ENCODE measurements at places on chromosomes 2 and 18.

GRCh38 chr2:197707316-197708213, 2.4 kb downstream of the MARS2 start:
- peak; percentile 25 for DNase-seq

DNA sequence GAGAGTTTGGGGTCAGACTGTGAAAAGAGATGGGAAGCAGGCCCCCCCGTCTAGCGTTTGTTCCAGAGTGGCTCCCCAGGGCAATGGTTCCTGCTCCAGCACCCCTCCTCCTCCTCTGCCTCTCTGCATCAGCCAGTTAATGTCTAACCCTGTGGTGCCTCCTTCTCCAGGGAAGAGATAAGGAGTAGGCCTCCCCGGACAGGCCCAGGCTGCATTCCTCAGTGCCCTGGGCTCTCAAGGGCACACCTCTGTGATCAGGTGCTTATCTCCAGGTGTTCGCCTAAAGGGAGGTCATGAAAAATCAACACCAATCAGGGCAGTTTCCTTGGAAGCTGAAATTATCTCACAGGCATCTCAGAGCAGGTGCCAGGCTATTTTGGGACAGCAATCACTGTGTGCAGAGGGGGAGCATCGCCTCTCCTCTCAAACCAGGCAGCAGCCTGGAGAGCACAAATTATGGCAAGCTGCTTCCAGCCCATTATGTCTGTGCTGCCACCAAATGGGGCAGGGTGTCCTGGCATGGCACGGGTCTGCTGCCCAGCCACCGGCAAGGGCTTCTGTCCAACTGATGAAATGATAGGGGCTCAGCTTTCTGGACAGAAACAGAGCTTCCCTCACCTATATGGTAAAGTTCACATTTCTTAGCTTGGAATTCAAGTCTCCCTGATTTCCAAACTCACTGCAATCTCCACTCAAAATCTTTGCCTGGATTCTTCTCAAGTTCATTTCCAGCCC, 255.8 kb upstream of the SLC14A2 start:
- no peak for DNase-seq

GRCh38 chr2:75292826-75293225, 93.5 kb upstream of the TACR1 start:
- DNase-seq = no peak

DNA sequence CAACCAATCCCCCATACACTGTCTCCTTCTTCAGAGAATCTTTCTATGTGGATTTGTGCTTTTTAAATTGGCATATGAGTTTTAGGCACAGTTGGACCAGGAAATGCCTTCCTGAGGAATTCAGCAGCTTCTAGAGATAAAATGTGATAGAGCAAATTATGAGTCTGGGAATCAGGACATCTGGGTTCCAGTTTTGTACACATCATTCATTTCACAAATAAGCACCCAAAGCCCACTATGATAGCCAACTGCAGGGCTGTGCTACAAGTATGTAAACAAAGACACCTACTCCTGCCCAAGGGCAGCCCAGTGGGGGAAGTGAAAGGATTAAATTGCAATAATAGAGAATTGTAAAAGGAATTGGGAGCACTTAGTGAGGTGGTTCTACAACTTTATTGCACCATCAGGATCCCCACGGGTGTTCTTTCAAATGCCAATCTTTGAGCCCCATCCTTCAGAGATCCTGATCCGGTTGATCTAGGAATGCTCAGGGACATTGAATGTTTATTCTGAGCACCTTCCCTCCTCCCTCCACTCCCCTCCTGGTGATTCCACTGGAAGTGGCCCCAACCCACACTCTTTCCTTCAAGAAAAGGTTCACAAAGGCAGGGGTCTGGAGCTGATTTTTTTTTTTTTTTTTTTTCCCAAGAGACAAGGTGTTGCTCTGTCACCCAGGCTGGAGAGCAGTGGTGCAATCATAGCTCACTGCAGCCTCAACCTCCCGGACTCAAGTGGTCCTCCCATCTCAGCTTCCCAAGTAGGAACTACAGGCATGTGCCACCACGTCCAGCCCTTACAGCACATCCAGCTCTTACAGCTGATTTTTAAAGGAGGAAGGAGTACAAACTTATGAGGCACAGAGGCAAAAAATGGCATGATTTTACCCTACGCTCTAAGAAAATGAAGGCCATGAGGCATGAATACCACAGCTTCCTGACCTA, 11.1 kb upstream of the KCMF1 start:
- DNase-seq = no peak

DNA sequence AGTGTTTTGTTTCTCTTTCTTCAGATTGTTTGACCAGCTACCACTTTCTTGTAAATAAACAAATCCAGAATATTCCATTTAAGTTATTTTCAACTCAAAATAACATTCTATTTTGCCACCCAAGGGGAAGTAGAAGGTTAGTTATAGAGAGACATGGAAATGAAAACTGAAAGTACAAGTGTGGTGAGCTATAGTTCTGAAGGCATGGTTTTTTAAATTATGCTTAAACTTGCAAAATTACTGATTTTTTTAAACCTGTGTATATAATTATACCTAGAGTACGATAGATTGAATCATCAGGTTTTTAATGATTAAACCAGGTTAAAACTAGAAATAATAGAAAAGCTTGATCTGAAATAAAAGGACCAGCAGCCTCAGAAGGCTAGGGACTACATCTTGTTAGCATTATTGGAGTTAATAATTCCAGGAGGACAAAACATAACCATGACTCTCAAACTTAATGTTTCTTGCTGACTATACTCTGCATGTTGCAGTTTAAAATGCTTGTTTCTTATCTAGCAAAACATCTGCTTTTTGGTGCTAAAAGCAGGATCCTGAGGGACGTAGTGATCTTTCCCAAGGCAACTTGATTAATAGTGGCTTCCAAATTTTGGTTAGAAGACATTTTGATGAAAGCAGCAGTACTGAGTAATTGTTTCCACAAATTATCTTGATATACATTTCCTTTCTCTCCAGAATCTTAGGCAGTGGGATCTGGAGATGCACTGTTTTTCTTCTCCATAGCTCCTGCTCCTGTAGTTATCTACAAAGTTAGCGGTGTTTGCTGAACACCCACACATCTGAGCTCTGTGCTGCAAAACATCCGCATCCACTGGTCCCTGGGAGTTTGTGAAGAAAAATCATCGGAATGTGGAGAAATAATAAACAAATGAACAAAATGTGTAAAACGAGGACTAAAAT, 327.2 kb upstream of the PKDCC start:
- no peak for DNase-seq

- DNase-seq = no peak
These were observed 308.4 kb downstream of the XIRP2 start for GRCh38 chr2:167196461-167197252.

DNA sequence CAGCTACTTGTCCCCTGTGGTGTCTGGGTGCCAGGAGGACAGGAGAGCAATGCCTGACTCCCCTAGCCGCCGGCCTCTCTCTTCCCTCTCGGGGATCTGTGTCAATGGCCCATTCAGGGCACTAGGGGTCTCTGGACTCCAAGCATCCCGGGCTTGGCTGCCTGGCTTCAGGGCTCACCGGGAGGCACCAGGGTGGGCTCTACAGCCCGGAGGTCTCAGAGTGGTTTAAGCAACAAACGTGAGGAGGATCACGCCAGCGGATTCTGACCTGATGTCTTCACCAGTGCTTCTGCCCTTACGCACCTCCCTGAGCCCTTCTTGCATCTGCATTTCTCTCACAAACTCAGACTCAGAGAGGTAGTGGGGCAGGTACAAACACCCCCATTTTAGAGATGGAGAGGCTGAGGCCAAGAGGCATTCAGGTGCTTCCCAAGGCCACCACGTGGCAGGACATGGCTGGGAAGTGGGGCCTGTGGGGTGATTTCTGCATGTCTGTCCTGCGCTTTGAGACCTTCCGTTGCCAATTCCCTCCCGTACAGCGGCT, 243.0 kb downstream of the CELF4 start:
- DNase-seq = no peak

Measured in central memory CD4-positive, alpha-beta T cell (primary cell).